ENCODE measurements at places on chromosomes 7 and 10. TPM values are rescaled to one million over a fixed set of nuclear protein-coding genes. Genes with fewer than 3 reads are reported as not detected.

Gene SEMA3D
- total RNA-seq, result 1.9 TPM

Gene UNCX
- total RNA-seq, result not detected

Gene NME8
- 0.45 TPM for total RNA-seq

Gene ADD3
- 89.6 TPM for total RNA-seq

Gene GPR85
- 1.1 TPM for total RNA-seq

Gene PRXL2A
- 500 TPM for total RNA-seq

Gene GAD2
- not detected for total RNA-seq

Gene NKX1-2
- not detected for total RNA-seq

Gene CPA1
- 4.0 TPM for total RNA-seq

Gene VENTX
- total RNA-seq, result 4.0 TPM

Gene SLC18A2
- total RNA-seq, result 0.42 TPM

Gene PPP1R17
- not detected for total RNA-seq

Gene ZNF273
- 2.1 TPM for total RNA-seq

Gene C7orf33
- total RNA-seq, result not detected

Gene FOXP2
- total RNA-seq, result 7.9 TPM

Gene ACTA2
- total RNA-seq, result 204 TPM

Gene JAKMIP3
- total RNA-seq, result 0.48 TPM

Gene CALHM1
- not detected for total RNA-seq

Gene PTER
- total RNA-seq, result 14.2 TPM

Gene SLC13A1
- not detected for total RNA-seq

Gene ADAM22
- 2.3 TPM for total RNA-seq

Gene FAM25C
- not detected for total RNA-seq

Gene PIP
- total RNA-seq, result not detected

Gene NPS
- total RNA-seq, result not detected

Gene RBP3
- total RNA-seq, result not detected

Gene GOT1
- 14.9 TPM for total RNA-seq

Gene NUTM2D
- 2.1 TPM for total RNA-seq

Gene CACNB2
- 0.19 TPM for total RNA-seq

Gene CCNY
- total RNA-seq, result 73.9 TPM

Gene METTL2B
- 26.6 TPM for total RNA-seq

Gene SFMBT2
- 12.0 TPM for total RNA-seq

Gene ZNRF2
- 17.6 TPM for total RNA-seq

Gene TFEC
- 12.7 TPM for total RNA-seq

Gene SPDYE1
- total RNA-seq, result not detected

Gene SEC24C
- total RNA-seq, result 65.5 TPM

Gene ZNF117
- 58.1 TPM for total RNA-seq

Gene ADAP1
- 19.2 TPM for total RNA-seq

Gene ENKUR
- total RNA-seq, result not detected

Gene MAT1A
- 0.13 TPM for total RNA-seq

Gene OR13A1
- not detected for total RNA-seq

Gene RBM48
- total RNA-seq, result 8.0 TPM

Gene TMEM184A
- total RNA-seq, result 0.16 TPM

Gene UMAD1
- 9.9 TPM for total RNA-seq

Gene ADCYAP1R1
- 2.5 TPM for total RNA-seq

Gene CFAP43
- 0.06 TPM for total RNA-seq

Gene HMX3
- total RNA-seq, result not detected

Gene CDC14C
- not detected for total RNA-seq

Gene ZNF138
- total RNA-seq, result 4.0 TPM

Gene GRID2IP
- total RNA-seq, result not detected

Gene C1QL3
- total RNA-seq, result not detected

Gene SPDYE16
- total RNA-seq, result not detected

Gene DGKI
- total RNA-seq, result 10.1 TPM

Gene TUBAL3
- not detected for total RNA-seq

Gene COL13A1
- total RNA-seq, result not detected

Gene COL17A1
- 0.19 TPM for total RNA-seq

Gene SCART1
- total RNA-seq, result 3.3 TPM

Gene MOGAT3
- not detected for total RNA-seq

Gene HOGA1
- total RNA-seq, result 3.8 TPM
